A549 treated with Mapracorat at 1 μM for 4 hours (cell line): ENCODE measurements at places on chromosomes 11 and 22. TPM values are rescaled to one million over a fixed set of nuclear protein-coding genes. Genes with fewer than 3 reads are reported as not detected.

Gene SLC1A2
- total RNA-seq = 0.18 to 0.27 TPM (median 0.21 TPM) in 3 of 5 replicates, not detected in the others

Gene VWCE
- total RNA-seq = 0.56 to 1.0 TPM (median 0.69 TPM) in 5 replicates

Gene CARD18
- not detected in 5 replicates for total RNA-seq

Gene SYT8
- 0.12 to 0.49 TPM (median 0.26 TPM) in 5 replicates for total RNA-seq

Gene CCDC89
- total RNA-seq = not detected in 5 replicates
